Fibroblast of lung (primary cell): ENCODE measurements at places on chromosomes 7 and 10.

- no peak for DNase-seq
Measured at GRCh38 chr7:146053492-146053891, 63.1 kb upstream of the CNTNAP2 start.

DNA sequence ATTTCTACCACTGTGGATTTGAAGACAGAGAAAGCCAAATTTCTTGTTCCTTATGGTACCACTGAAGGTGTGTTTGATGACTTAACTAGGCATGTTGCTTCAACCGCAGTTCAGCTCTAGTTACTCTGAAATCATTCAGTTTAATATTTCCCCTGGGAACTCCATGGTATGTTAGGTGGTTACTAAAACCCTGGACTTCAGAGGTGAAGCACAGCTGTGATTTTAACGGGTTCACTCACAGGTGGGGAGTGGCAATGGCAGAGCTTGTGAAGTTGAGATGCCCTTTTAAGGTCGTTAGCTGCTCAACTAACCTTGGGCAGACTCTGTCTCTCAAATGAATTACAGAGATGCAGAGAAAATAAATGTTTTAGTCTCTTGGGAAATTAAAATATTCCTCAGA is 163.6 kb upstream of the PHYHIPL start:
- no peak for DNase-seq

DNA sequence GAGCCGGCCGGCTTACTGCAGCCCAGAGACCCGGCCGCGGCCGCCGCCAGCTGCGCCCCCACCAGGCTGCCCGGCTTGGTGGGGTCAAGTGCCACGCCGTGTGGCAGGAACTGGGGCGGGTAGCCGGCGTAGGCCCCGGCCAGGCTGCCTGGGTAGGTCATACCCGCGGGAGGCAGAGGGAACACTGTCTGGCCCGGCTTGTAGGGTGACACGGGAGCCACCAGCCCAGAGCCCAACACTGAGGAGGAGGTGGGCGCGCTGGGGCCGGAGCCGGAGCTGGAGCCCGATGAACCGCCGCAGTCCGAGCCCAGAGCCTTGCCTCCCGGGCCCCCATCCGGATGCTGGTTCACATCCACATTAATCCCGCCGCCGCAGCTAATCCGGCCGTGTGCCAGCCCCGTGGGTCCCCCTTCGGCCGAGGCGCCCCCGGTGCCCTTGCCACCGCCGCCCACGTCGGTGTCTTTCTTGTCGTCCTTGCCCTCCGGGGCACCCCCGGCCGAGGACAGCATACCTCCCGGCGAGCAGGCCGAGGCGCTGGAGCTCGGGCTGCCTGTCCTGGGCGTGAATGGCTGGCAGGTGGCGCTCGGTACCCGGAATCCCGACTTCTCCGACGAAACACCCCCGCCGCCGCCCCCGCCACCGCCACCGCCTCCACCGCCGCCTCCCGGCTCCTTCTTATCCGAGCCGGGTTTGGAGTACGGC is 2.0 kb downstream of the ZNF503 start:
- DNase-seq = peak; percentile 69

- no peak for DNase-seq
Measured at GRCh38 chr10:95478185-95478584, 83.0 kb downstream of the SORBS1 start.

DNA sequence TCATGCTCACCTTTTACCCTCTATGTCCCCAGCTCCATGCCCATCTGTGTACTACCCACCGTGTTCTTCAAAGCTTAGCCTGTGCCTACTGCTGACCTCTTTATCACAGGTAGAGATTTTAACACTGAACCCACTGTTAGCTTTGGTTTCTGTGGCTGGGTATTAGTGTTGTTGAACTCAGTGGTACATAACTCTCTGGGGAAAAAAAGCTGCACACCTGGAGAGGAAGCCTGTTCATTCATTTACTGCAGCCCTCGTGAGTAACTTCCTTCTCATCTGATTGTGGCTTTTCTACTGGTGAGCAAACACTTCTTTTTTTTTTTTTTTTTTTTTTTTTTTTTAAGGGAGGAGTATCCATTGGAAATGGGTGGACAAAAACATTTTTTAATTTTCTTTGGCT is 326.3 kb downstream of the CCSER2 start:
- no peak for DNase-seq

GRCh38 chr7:105126436-105126975 is 112.5 kb downstream of the KMT2E start:
- DNase-seq = no peak

GRCh38 chr7:124257638-124258308 is 224.9 kb upstream of the TMEM229A start:
- no peak for DNase-seq

GRCh38 chr10:123458933-123459332 is 207.2 kb upstream of the GPR26 start:
- DNase-seq = no peak

- DNase-seq = peak; percentile 87
Measured at GRCh38 chr7:2934211-2934731, 90.2 kb upstream of the GNA12 start.

DNA sequence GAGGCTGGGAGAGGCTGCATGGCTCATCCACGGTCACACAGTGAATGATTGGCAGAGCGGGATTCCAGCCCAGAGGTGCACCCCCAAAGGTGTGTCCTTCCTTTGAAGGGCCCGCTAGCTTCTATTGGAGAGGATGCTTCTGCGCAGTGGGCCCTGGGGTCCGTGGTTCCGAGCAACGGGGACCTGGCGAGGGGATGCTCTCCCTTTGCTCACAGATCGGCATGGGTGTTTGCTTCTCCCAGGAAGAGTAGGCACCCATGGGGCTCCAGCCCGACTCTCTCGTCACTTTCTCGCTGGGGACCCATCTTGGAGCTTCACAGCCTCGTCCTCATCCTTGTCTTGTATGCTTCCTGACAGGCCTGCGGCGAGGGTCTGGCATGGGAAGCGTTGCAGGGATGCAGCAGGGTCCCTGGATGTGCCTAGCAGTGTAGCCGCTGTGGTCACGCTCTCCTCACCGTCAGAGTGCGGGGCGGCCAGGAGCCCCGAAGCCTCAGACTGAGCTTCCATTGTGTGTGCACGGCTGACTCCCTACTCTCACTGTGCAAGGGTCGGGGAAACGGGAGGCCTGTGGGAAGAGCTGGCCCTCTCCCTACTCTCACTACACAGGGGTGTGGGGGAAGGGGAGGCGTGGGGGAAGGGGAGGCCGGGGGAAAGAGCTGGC is 538.5 kb upstream of the FOXK1 start:
- DNase-seq = no peak

- no peak for DNase-seq
Measured at GRCh38 chr10:119285495-119286267, 78.3 kb downstream of the GRK5 start.

GRCh38 chr10:95447685-95448084 is 113.5 kb downstream of the SORBS1 start:
- DNase-seq = peak; percentile 14

DNA sequence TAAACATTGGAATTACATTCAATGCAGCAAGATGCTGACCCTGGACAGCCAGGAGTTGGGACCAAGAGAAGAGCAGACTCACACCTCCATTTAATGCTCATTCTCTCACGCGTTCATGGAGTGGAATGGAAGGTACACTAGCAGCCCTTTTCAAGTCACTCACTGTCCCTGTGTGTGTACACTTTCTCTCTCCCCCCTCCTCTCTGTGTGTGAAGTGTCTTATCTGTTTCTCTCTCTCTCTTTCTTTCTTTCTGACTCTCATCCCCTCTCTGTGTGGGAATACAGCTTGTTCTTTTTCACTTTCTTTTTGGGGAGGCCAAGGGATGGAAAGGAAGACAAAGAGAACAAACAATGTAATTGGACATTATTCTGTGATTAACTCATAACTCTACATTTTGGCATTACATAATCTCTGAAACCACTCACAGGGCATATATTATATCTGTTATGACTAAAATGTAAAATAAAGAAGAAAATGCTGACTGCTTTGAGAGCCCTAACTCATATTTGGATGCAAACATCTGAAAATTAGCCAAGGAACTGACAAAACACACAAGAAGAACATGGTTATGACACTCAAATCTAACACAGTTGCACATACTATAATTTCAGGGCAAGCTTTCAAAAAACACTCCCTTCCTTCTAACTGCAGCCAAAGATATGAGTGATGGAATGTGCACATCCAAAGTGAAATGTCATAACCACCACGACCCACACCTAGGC is 188.8 kb downstream of the PARD3 start:
- DNase-seq = no peak

GRCh38 chr7:43511029-43511428 is 71.9 kb upstream of the STK17A start:
- DNase-seq = no peak

GRCh38 chr7:14137676-14138075 is 148.2 kb upstream of the ETV1 start:
- DNase-seq = no peak

DNA sequence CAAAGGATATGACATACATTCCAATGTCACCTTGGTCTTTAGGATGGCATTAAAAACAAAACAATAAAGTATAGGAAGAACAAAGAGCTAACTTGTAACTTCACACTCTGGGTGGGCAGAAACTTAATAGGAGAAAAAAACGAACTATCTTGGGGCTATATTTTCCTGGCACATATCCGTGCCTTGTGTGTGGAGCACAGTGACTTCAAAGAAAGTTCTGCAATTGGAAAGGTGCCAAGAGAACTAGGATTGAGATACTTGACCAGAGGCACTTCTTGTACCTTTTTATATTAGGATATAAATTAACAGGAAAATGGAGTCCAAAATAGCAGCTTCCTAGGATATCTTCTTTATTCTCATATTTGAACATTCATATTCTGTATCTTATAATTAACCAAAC is 148.4 kb downstream of the SEMA3D start:
- DNase-seq = no peak

DNA sequence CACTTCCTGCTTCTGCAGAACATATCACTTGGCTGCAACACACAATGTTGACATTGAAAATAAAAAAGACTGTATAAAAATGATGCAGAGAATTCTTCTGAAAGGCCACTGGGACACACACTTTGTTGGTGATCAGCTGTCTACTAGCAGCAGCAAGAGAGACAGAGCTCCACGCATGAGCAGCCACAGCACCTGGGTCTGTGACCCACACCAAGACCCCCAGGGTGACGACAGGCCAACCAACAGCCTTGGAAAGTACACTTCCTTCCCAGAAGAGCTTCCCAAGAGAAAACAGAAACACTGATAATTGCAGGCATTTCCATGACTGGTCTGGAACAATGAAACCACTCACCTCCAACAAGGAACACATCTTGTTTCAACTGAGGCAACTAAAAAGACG is 239.0 kb downstream of the DIP2C start:
- no peak for DNase-seq

DNA sequence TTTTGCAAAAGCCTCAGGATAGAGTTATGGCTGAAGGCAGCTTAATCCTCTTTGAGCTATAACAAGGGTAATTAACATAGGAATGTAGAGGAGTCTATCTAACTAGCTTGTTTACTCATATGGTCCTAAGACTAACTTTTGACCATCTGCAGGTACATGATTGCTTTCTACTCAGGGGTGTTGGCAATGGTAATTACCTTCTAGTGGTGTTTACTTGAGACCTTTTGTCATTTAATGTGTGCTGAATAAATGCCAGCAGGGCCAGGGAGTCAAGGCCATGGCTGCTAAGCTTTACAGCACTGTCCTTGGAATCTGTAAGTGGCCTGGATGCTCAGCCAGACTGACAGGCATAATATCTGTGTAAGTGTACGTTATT is 1325.0 kb downstream of the XPNPEP1 start:
- DNase-seq = no peak

GRCh38 chr7:842431-843031 is 10.3 kb downstream of the SUN1 start:
- no peak for DNase-seq

GRCh38 chr7:28217143-28217542 is 36.5 kb upstream of the JAZF1 start:
- DNase-seq = no peak

DNA sequence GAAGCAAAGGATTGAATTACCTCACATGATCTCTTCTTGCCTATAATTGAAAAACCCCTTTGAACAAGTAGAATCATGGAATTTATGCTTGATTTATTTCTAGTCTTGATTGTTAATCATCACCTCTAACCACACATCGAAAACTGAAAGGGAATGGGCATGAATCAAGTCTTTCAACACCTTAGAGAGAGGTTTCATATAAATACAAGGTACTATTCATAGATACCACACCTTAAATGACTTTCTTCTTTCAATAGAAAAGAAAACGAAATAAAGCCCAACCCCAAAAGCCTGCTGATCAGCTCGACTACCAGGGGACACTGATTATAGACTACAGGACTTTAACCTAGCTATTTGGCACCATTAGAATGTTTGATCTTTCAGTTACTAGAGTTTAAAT is 128.6 kb upstream of the PTPRZ1 start:
- DNase-seq = no peak

DNA sequence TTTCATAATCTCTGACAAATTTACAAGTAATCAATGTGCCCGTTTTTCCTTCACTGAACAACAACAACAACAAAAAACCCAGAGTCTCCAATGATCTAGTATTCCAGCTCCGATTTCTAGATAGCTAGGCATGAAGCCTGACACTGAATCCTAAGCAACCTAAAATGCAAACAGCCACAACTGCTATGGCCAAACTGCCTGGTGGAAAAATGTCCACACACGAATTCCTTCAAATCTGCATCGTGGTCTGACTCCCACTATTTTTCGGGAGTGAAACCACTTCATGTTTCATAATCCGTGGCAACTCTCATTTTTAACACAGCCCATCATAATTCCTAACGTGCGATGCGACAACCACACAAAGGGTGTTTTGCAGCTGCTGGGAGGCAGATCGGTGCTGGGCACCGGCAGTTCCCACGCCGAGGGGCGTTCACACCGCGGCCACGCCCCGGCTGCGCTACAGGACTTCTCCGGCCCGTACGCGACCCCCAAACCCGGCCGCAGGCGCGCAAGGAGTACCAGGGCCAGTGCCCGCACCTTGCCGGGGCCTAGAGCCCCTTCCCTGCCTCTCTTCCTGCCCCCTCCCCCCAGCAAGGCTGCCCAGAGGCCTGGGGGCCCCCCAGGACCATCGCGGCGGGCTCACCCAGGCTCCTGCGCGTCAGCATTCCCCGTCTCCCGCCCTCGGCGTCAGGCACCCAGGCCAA is 814 bp downstream of the RUFY2 start:
- DNase-seq = peak; percentile 66

DNA sequence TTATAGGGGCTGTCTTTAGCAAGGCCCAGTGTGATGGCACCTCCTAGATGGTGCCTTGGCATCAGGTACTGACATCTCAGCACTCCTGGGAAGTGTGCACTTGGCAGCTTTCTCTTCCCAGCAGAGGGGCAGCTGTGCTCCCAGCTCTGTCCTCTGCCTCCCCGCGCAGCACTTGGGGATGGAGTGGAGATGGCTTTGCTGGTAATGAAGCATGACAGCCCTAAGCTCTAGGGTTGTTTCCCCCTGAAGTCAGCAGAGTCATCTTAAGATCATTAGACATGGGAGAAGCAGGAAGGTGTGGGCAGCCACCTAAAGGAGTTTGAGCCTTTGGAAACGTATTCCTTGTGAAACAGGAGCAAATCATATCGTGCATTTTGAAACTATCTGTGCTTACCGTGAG is 46.7 kb downstream of the HTRA1 start:
- no peak for DNase-seq

DNA sequence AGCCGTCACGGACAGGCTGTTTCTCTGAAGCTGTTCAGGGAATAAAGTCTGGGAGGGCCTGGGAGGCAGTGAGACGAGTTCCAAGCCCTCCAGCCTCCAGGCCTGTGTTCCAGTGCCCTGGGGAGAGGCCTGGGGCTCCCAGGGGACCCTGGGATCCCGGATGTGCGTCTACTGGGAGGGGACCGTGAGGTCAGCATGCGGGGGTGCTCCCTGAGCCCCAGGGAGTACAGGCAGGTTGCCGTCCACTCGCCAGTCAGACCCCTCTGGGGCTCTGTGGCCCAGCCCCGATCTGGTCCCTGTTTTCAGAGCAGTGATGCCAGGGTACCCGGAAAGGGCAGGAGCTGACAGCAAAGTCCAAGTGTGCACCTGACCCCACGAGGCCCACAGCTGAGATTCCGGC is 80.9 kb upstream of the DNAAF5 start:
- no peak for DNase-seq
